ENCODE measurements at places on chromosomes 1 and 21.
A peak's percentile ranks its signal among the peaks of the same experiment; 100 is the strongest.

DNA sequence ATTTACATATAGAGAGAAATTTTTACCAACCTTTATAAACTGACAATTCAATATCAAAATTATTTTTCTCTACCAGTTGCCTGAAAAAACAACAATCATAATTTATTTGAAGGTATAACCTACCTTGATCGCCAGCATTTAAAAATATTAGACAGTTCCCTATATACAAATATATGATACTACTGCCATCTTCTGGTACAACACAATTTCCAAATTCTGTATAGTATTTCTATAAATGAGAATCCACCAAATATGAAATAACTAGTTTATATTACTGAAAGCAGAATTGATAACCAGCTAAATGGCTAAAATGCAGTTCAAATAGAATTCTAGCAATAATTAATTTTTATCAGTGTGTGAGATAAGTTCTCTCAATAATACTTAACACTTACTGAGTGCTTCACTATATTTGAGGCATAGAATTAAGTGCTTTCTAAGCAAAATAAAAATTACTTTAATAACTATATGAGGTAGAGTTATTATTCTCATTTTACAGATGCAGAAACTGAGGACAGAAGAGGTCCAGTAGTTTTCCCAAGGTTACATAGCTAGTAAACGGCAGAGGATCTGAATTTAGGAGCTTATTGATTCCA, 75.6 kb downstream of the PIGK start:
- DNase-seq, result no peak

GRCh38 chr1:198725090-198725489, 86.2 kb downstream of the PTPRC start:
- DNase-seq, result no peak

- no peak for DNase-seq
These were observed 11.7 kb downstream of the CD2 start for GRCh38 chr1:116765962-116766361.

GRCh38 chr1:61742620-61743430, 545 bp downstream of the PATJ start:
- peak; percentile 57 for DNase-seq

GRCh38 chr21:33032434-33033047, 6.8 kb downstream of the OLIG2 start:
- DNase-seq, result no peak

DNA sequence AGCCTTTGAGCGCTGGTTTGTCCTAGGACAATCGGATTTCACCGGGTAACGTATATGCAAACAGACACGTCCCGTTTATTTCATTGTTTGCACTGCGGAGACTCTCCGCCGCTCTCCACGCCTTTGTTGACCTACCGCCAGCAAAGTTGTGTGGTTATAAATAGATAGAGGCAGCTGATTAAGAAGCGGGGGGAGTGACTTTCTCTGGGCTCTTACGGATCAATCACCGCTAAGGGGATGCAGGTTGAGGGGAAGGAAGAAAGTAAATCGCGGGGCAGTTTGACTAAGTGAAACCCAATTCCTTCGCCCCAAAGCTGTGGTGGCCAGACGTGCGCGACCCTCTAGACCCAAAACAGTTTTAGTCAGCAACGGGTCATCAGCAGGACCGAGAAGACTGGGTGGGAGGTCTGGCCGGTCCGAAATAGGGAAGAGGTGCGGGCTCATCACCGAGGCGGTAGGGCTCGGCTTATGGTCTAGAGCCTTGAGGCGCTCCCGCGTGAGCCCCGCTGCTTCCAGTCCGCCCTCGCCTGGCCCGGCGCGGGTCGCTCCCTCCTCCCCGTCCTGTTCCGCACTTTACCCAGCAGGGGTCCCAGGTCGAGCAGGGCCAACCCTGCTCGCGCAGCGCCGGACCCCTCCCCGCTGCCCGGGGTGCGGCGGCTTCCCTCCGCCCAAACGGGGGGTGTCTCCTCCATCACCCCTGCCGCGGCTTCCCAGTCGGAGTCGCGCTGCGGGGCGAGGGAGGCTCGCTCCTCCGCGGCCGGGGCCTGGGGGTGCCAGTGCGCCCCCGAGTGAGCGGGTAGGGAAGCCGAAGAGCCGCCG, 120.8 kb upstream of the RRP15 start:
- no peak for DNase-seq

GRCh38 chr1:10947691-10948462, 64.6 kb upstream of the TARDBP start:
- DNase-seq, result no peak

GRCh38 chr1:171256940-171257606, 8.8 kb downstream of the FMO1 start:
- DNase-seq, result no peak

DNA sequence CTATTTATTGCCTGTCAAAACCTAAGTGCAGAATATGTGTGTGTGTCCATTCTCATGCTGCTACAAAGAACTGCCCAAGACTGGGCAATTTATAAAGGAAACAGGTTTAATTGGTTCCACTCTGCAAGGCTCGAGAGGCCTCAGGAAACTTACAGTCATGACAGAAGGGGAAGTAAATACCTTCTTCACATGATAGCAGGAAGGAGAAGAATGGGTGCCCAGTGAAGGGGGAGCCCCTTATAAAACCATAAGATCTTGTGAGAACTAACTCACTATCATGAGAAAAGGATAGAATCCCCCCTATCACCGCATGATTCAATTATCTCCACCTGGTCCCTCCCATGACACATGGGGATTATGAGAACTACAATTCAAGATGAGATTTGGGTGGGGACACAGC, 300.7 kb upstream of the SNX7 start:
- no peak for DNase-seq

- no peak for DNase-seq
These were observed 2.5 kb downstream of the COL6A2 start for GRCh38 chr21:46100426-46100825.

GRCh38 chr1:27659497-27660299, 12.3 kb downstream of the IFI6 start:
- DNase-seq, result peak; percentile 70

DNA sequence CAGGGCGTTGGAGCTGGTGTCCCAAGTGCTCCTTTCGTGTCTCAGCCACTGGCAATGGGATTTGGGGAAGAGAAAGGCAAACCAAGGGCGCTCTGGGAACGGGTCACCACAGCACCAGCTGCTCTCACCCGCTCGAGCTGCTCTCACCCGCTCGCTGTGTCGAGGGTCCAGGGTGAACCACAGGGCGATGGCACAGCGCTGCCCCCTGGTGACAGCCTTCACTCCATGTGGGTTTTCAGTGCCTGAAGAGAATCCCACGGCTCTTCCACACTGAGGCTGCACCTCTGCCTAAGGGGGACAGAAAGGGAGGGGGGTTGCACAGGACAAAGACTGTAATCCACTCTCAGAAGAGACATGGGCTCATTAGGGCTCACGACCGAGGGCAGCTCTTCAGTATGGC, 7.1 kb upstream of the CLDN19 start:
- no peak for DNase-seq

All from NCI-H2107 (cell line).